ENCODE measurements at places on chromosomes 16 and 17.

GRCh38 chr16:11033629-11034420 lies 89.5 kb downstream of the CLEC16A start:
- no peak for DNase-seq

GRCh38 chr17:32152130-32152529 lies 9.8 kb downstream of the RHOT1 start:
- no peak for DNase-seq

DNA sequence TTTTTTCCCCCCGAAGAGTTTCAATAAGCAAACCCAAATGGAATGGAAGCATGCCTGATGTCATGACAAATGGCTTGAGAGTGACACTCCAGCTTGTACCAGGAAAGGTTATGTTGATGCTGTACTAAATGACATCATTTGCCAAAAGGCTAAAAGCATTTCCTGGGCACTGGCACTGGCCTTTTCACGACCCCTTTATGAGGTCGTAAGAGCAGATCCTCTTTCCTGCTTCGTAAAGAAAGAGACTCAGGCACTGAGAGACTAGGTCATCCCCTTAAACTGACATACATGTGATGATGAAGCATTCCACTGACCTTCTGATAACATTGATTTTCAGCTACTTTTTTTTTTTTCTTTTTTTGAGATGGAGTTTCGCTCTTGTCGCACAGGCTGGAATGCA lies 30.5 kb downstream of the CEP295NL start:
- DNase-seq = no peak

DNA sequence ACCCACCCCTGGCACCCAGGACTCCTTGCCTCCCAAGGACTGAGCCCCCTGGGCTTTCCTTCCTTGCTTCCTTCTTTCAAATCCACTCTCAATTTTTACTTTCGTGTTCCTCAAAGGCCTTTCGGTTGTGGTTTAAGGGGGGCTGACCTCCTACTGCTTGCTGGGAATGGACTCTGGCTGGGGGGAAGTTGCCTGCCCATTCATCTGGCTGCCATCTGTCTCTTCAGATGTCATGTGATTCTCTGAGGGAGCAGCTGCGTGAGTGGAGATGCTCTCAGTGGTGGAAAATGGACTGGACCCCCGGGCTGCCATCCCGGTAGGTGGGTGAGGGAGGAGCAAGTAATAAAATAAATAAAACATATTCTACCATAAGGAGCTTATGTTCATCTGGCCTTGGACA lies 93.8 kb upstream of the RPRML start:
- DNase-seq = no peak

DNA sequence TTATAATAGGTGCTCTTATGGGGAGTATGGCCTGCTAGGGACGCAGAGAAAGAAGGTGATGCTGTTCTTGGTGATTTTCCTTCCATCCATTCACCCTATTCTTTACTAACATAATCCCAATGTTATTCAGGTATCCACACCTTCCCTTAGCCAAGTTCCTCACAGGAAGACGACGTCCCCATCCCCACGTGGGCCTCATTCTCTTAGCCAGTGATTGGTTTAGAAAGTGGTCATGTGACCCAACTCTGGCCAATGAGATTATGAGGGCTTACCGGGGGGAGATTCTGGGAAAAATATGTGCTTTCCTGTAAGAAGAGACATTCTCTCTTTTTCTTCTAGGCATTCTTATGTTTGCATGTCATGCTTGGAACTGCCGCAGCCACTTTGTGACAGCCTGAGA lies 474.7 kb downstream of the HAPSTR1 start:
- DNase-seq = no peak

DNA sequence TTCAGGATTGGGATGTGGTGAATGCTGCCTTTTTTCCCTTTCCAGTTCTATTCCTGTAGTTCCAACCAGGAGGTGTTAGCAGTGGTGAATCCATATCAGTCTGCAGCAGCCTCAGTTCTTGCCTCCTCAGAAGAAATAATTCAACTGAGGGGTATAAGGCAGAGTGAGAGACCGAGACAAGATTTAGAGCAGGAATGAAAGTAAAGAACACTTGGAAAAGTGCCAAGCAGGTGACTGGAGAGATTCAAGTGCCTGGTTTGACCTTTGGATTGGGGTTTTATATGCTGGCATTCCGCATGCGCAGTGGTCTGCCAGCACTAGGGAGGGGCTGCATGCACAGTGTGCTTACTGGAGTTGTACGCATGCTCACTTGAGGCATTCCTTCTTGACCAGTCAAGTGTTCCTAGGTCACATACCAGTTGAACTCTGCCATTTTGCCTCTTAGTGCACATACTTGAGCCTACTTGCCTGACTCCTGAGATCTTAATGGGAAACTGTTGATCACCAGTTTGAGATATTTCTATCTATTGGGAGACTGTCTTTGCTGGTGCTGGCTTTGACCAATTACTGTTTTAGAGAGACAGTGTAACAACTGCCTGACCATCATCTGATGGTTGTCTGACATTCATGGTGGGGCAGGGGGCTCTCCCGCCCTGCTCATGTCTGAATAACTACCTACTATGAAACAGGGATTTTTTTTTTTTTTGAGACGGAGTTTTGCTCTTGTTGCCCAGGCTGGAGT lies 680 bp upstream of the CCL15 start:
- DNase-seq = no peak
